ENCODE measurements at places on chromosomes 1 and 21.

GRCh38 chr1:58942759-58943191 is 158.9 kb upstream of the JUN start:
- DNase-seq: no peak

DNA sequence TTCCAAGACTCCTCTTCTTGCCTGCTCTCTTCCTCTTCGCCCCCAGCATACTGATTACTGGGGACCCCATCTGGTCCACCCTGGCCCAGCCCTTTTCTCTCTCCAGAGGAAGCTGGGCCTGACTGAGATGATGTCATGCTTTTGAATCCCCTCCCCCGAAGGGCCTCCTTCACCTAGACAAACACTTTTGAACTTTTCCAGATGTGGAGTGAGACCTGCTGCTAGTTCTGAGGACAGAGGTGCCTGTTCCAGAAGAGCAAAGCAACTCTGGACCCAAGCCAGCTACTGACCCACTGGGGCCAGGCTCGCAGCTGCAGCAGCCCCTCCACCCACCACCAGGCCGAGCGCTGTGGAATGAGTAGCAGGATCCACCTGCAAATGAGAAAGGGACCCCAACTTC is 8.4 kb downstream of the CD34 start:
- DNase-seq: no peak

GRCh38 chr1:22739648-22740385 is 29.2 kb downstream of the EPHB2 start:
- DNase-seq: no peak

DNA sequence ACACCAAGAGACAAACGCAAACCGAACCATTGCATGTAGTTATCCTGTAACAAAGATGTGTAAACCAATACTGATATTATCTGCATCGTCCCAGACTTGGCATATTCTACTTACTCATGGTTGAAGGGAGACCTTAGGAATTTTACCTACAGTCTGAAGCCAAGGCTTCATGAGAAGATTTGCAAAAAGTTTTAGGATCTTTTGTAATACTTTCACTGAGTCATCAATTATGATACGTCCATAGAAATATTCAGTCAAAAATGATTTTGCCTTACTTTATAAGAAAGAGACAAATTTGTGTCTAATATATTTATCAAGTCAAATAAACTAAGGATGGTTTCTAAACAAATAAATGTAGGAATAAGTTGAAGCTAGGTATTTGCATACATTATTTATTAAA is 1176.1 kb upstream of the ADGRL2 start:
- DNase-seq: no peak

GRCh38 chr1:202107321-202107761 is 15.4 kb upstream of the GPR37L1 start:
- DNase-seq: no peak

- DNase-seq: no peak
Measured at GRCh38 chr1:234164098-234164709, 209.1 kb upstream of the COA6 start.

DNA sequence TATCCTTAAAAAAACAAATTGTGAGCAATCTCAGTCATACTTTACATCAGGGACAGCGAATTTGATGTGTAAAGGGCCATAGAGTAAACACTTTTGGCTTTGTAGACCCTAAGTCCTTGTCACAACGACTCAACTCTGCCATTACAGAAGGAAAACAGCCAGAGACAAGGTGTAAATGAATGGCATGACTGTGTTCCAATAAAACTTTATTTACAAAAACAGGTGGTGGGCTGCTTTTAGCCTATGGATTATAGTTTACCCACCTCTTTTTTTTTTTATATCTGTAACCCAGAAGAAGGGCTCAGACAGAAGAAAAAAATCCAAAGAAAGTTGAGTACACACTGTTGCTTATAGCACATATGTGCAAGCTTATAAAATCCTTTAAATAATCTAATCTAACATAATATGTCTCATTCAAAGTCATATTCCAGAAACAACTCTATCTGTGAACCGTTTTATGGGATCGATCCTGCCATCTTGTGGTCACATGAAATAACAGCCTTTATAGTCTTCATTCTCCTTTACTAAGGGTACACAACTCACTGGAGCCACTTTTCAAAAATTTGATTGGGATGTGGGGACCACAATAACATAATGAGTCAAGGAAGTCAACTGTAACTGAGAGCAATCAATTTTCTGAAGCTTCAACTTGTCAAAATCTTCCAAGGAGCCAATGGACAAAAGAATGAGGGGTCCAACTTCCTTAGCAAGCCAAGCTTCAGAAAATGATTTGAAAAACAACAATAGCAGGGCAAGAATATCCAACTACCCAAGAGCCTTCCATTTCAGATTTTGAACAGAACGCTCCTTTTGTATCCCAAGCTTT is 142.2 kb upstream of the KRTAP19-8 start:
- DNase-seq: no peak

DNA sequence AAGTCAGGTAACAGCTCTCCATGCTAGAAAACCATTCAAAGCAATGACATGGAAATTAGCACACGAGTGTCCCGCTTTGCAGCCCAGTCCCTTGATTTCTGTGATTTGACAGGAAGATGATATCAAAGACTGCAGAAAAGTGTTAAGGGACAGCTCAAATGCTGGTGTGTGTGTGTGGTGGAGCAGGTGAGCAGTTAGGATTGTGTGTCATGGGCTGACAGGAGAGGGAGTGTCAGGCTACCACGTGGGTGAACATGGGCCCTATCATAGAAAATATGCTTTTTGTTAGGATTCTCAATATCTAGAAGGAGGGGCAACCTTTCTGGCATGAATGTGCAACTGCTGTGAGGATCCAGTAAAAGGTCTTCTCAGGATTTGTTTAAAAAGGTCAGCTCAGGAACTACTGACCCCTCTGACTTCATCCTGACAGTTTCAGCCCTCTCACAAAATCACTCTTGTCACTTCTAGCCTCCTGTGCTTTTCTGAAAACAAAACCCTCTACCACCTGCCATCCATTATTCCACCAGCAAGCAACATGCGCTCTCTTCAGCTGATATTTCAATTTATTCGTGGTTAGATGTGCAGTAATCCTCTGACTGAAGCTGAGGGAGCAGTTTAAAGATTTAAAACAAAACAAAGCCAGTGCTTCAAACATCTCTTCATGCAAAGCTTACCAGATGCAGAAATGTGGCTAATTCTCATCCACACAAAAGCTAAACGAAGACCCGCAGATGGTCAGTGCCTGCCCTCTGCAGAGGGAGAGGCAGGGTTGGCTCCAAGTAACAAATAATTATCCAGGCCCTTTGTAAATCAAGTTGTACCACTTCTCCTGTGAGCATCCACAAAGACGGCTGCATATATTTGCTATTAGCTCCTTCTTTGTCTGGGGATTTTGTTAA is 397.9 kb downstream of the PTBP2 start:
- no peak for DNase-seq

DNA sequence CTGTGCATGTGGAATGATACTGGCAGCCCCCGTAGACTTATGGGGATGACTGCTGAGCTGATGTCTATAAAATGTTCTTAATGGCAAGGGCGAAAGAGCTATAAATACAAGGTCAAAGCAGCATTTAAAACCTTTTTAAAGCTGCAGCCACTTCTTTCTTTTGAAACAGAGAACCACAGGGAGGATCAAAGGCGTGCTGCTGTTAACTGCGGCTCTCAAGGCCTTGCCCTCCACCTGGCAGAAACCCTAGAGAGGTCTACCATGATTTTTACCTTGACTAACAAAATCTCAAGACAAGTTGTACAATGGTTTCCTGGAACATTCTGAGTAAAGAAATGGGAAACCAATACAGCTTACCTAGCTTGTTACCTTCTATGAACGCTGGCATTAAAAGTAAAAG is 89.7 kb downstream of the SLC45A1 start:
- no peak for DNase-seq

DNA sequence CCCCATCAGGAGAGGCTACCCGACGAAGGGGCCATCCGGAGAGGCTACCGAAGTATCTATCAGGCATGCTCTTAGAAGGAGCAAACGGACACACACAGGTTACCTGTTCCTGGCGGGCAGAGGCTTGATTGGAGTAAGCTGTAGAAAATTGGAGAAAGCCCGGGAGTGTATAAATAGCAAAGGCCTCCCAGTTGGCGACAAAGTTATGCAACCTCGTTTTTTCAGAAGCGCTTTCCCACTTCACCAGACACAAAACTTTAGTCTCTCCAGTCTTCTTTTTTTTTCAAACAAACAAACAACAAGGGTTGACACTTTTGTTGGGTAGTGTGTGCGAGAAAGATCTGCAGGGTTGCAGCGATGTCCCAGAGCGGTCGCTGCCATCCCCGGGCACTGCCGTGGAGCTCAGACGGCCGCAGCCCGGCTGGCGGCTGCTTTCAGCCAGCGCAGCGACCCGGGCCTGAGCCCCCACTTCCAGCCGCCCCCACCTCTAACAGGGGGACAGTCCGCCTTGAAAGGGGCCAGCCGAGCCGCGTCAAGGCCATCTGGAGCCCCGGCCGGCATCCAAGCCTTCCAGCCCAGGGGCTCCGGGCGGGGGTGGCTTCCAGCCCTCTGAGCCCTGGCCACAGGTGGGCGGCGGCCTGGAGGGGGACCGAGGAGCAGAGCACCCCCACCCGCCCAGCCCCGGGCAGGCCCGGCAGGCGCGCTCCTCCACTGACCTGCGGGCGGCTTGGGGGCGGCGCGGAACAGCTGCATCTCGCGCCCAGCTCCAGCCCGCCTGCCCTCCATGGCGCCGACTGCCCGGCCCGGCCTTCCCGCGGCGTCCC is 616 bp downstream of the MCOLN3 start:
- DNase-seq: no peak

DNA sequence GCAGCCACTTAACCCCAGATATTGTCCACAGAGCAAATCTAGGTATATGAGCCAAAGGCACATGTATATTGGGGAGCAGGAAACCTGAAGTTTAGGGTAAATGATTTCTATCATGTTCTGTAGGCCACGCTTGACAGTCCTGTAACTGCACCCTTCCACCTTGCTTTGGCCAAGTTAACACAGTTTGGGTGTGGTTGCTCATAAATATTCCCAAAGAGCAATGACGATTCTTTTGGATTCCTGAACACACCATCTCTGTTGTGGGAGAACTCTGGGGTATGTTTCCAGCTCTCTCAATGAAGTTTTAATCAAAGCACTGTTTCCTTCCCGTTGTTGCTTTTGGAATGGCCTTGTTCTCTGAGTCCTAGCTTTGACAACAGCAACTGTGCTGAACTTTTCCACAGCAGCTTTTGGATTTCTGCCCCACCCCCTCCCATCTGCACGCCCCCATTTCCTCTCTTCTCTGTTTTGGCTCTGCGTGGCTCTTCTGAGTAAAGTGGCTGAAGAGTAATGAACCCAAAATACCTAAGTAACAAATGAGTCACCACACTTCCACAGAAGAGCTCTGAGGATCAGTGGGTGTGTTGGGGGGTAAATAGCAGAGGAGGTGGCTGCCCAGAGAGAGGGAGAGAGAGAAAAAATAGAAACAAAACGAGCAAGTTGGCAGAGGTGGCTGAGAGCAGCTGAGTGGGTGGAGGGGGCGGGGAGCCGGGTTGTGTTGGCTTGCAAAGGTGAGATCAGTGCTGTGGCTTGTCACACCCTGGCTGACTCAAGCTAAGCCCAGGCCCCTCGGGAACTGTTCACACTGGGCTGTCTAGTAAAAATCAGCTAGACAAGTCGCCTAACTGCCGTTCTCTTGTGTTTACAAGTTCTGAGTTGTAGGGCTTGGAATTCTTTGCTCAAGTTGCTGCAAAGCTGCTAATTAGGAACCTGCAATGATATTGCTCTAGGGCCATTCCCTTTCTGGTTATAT is 26.9 kb upstream of the RAP1A start:
- peak; percentile 55 for DNase-seq

- no peak for DNase-seq
Measured at GRCh38 chr1:230753586-230754251, 6.5 kb downstream of the CAPN9 start.

GRCh38 chr1:105442901-105443300 is 1613.6 kb upstream of the PRMT6 start:
- DNase-seq: no peak

DNA sequence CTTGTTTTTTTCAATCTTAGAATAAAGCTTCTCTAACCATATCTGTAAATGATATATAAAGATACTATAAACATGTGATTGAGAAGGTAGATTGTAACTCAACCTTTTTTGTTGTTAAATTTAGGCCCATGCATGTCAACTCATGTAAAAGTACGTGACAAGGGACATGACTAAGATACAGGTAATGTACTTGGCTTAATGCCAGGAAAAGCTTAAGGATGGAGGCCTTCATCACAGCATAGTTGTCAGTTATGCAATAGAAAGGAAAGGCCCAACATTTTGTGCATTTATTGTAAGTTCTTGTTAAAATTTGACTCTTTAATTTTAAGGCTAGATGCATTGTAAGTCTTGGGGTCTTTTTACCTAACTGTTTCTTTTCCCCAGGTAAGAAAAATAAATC is 305.1 kb downstream of the LTN1 start:
- no peak for DNase-seq

- DNase-seq: no peak
Measured at GRCh38 chr1:51612447-51612961, 4.4 kb upstream of the OSBPL9 start.

GRCh38 chr1:60066001-60066400 is 7.6 kb downstream of the C1orf87 start:
- DNase-seq: no peak

- DNase-seq: no peak
Measured at GRCh38 chr1:159315381-159315780, 13.2 kb downstream of the FCER1A start.

- no peak for DNase-seq
Measured at GRCh38 chr1:36691374-36691773, 208.7 kb upstream of the CSF3R start.

GRCh38 chr1:34975771-34976170 is 9.4 kb downstream of the TMEM35B start:
- DNase-seq: no peak

DNA sequence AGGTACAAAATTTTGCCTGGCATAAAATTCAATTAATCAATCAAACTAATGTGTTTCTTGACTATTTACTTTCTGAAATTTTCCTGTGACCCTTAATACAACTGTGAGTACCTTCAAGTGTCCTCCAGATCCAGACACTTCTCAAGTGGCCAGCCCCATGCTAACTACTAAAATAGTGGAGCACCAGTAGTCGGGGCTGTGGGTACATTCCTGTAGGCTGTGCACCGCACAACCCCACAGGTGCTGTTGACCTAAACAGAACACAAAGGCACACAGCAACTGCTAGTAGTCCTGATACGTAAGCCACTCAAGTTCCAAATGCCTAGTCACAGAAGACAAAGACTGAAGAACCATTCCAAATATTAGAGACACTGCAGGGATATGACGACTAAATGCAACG is 36.6 kb downstream of the TMEM50B start:
- DNase-seq: no peak

- no peak for DNase-seq
Measured at GRCh38 chr1:163565166-163565565, 243.4 kb downstream of the NUF2 start.

DNA sequence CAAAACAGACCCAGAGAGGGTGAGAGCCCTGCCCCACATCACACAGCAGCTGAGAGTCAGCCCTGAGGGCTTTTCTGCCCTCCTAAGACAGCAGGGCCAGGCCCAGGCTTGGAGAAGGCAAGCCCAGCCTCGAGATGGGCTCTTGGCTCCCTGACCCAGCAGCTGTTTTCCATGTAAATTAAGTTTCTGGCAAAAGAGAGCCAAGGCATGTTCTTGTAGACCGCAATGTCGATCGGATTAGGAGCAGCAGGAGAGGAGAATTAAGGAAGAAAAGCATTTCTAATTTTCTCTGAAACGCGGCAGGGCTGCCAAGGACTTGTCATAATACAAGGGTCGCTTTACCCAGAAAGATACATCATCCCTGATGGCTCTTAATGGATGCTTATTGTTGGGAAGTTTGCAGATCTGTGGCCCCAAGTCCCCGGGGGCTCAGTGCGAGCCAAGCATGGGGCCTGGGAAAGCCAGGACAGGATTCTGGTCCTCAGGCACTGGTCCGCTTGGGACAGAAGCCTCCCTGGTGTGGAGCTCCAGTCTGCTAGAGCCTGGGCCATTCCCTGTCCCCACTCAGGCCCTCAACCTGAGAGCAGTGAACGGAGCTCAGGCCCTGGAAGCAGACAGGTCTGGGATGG is 62.8 kb downstream of the DMRTB1 start:
- DNase-seq: no peak
